ENCODE measurements at places on chromosomes 7 and 10.
A peak's percentile ranks its signal among the peaks of the same experiment; 100 is the strongest.

DNA sequence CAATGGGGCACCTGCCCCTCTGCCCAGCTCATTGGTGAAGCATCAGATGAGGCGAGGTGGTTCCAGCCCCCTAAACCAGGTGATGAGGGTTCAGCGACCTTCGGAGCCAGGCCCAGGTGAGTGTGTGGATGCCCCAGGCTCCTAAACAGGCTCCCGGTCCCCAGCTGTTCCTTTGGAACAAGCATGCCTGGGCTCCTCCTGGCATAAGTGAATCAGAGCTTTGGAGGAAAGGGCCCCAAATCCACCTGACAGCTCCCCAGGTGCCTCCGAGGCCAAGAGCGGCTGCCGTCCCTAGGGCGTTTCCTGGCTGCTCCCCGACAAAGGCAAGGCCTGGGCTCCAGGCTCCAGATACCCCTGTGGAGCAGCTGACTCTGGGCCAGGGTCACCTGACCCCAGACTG is 61.3 kb downstream of the YKT6 start:
- peaks cover 58% of the 10 kb centered on the region for H3K4me1 ChIP-seq
- no peaks in the 10 kb centered on the region for H3K27me3 ChIP-seq
- peak overlapping the region; percentile 6 for H3K27ac ChIP-seq
- no peak overlapping the region for H3K4me3 ChIP-seq

DNA sequence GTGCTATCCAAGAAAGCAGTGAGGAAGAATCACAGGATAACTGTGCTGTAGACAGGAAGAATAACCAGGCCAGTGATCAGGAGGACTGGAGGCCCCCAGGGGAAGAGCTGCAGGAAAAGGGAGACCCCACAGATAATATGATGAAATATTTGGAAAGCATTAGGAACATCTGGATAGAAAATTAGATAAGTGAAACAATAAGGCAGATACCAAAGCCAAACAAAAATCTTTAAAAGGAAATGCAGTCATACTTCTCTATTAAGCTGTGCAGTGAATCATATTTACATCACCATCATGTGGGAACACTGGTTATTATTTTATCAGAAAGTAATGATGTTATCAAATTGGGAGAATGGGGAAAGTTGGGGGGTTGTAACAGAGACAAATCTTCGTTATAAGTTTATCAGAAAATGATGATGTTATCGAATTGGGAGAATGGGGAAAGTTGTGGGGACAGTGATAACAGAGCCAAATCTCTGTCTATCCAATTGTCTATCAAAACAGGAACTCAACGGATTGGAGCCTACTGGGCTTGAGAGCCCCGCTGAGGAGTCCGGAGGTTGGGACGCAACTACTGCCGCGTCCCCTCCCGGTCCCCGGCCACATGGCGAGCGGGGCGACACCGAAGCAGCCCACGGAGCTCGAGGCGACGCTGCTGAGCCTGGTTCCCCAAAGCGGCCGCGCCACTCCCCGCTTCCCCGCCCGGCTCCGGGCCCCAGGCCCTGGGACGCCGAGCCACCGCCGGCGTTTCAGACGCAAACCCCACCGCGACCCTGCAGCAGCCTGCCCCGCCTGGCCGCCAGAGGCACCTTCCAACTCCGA is 14.0 kb upstream of the RALA start:
- peak; percentile 20 for DNase-seq
- no peaks in the 10 kb centered on the region for H3K27me3 ChIP-seq
- H3K4me3 ChIP-seq = peak overlapping the region; percentile 39
- H3K36me3 ChIP-seq = no peaks in the 10 kb centered on the region
- no peak overlapping the region for H3K27ac ChIP-seq

DNA sequence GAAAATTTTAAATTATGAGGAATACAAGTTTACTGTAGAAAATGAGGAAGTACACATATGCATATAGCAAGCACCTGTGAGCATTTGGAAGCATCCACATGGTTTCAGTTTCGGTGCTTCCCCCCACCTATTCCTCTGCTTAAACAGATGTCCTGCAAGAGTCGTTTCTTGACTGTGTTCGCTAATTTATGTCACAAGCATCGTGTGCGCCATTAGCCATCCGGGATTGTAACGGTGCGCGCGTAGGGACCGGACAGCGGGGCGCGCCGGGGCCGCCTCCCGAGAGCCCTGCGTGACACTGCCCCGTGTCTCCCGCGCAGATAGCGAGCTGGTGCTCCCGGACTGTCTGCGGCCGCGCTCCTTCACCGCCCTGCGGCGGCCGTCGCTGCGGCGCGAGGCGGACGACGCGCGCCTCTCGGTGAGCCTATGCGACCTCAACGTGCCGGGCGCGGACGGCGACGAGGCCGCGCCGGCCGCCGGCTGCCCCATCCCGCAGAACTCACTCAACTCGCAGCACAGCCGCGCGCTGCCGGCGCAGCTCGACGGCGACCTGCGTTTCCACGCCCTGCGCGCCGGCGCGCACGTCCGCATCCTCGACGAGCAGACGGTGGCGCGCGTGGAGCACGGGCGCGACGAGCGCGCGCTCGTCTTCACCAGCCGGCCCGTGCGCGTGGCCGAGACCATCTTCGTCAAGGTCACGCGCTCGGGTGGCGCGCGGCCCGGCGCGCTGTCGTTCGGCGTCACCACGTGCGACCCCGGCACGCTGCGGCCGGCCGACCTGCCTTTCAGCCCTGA is 90.9 kb downstream of the NEURL1 start:
- no peaks in the 10 kb centered on the region for H3K4me1 ChIP-seq
- peaks cover 3% of the 10 kb centered on the region for H3K36me3 ChIP-seq
- H3K4me3 ChIP-seq = peak overlapping the region; percentile 47
- H3K27ac ChIP-seq = no peak overlapping the region
- peak; percentile 39 for DNase-seq
- no peaks in the 10 kb centered on the region for H3K27me3 ChIP-seq

DNA sequence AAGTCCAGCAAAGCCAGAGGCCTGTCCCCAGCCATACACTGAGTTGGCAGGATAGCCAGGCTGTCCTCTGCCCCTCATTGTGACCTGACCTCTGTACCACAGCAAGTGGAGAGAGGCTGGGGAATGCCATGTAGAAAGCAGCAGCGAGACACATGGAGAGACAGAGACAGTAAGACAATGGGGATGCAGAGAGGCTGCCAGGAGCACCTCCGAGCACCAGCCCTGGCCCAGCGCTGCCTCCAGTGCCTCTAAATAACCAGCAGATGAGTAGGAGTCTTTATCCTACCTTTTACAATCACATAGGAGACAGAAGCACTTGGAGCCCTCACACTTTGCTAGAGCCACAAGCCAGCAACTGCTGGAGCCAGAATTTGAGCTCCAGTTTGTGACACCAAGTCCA is 8.1 kb downstream of the GDF2 start:
- DNase-seq = no peak
- H3K27ac ChIP-seq = no peak overlapping the region
- no peaks in the 10 kb centered on the region for H3K36me3 ChIP-seq
- no peaks in the 10 kb centered on the region for H3K27me3 ChIP-seq

GRCh38 chr10:28125701-28126100 is 126.8 kb upstream of the ODAD2 start:
- H3K4me1 ChIP-seq = no peaks in the 10 kb centered on the region
- H3K27ac ChIP-seq = no peak overlapping the region
- H3K27me3 ChIP-seq = no peaks in the 10 kb centered on the region
- H3K4me3 ChIP-seq = no peak overlapping the region
- no peaks in the 10 kb centered on the region for H3K36me3 ChIP-seq
- no peak for DNase-seq

DNA sequence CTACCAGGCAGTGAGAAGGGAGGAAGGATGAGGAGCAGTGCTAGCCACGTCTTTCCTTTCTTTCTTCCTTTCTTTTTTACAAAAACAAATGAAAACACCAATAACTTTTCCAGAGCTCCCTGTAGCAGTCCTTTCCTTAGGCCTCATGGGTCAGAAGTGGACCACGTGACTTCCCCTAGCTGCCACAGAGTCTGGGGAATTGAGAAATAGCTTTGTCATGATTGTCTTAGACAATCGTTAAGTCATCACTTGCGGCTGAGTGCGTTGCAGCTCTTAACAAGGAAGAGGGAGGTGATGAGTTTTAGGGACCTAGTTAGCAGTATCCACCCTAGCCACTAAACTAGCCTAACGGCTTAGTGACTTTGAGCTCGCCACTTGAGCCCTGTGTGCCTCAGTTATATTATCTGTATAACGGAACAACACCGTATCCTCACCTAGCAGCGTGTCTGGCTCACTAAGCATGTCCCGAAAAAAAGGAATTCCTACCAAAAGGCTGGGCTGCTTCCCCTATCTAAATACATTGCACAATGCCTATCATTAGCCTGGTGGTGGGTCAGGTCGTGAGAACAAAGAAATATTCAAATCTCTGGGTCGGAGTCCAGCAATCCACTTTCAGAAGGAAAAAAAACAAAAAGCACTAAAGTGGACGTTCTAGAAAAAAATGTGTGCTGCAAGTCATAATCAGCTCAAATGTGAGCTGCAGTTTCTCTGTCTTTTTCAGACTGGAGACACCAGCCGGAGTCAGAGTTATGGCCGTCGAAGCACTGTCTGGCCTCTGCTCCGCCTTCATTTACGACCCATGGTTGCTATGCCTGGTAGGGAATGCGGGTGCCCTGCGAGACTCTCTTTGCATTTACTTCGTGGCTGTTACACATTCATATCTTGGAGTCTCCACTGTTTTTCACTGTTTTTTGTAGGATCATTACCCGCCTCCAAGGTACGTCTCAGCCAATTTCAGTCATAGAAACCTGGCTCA is 338.5 kb upstream of the FOXK1 start:
- DNase-seq = no peak
- no peak overlapping the region for H3K4me3 ChIP-seq
- no peak overlapping the region for H3K27ac ChIP-seq
- no peaks in the 10 kb centered on the region for H3K27me3 ChIP-seq

DNA sequence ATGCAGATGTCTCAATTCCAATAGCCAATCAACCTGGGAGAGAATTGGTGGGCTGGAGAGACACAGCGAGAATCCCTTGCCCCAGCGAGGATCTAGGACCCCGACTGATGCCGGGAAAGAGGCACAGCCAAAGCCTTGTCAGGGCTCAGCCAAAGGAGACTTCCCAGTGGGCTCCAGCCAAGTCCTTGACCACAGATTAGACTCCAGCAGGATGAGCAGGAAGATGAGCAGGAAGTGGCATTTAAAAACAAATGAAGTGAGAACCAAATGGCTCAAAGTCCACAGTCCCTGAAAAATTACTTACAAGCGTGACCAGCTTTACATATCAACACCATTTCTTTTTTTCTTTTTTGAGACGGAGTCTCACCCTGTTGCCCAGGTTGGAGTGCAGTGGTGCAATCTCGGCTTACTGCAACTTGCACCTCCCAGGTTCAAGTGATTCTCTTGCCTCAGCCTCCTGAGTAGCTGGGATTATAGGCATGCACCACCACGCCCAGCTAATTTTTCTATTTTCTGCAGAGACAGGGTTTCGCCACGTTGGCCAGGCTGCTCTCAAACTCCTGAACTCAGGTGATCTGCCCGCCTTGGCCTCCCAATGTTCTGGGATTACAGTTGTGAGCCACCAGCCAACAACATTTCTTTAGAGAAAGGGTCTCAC is 40.2 kb downstream of the CTBP2 start:
- H3K27me3 ChIP-seq = no peaks in the 10 kb centered on the region
- no peaks in the 10 kb centered on the region for H3K36me3 ChIP-seq
- H3K4me3 ChIP-seq = no peak overlapping the region
- H3K4me1 ChIP-seq = peaks cover 89% of the 10 kb centered on the region

DNA sequence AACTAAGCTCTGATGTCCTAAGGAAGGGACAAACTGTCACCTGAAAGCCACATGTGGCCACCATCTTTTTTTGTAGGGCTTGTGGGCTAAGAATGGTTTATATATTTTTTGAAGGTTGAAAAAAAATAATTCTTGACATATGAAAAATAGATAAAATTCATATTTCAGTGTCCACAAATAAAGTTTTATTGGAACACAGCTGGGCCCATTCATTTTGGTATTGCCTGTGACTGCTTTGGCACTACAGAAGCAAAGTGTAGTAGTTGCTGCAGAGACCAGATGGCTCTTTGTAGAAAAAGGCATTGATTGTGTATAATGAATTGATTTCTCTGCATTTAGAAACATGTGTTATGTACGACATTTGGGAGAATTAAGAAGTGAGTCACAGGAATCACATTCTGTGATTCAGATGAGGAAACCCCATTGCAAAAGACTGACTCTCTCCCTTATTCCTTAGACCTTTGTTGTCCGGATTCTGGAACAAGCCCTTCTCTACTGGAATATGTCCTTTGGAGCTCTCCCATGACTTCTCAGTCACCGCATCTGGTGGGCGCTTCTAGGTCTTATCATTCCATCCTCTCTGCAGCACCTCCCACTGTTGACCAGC is 438.7 kb downstream of the LRMDA start:
- no peaks in the 10 kb centered on the region for H3K4me1 ChIP-seq
- H3K27me3 ChIP-seq = no peaks in the 10 kb centered on the region
- no peak for DNase-seq
- no peaks in the 10 kb centered on the region for H3K36me3 ChIP-seq
- H3K4me3 ChIP-seq = no peak overlapping the region

DNA sequence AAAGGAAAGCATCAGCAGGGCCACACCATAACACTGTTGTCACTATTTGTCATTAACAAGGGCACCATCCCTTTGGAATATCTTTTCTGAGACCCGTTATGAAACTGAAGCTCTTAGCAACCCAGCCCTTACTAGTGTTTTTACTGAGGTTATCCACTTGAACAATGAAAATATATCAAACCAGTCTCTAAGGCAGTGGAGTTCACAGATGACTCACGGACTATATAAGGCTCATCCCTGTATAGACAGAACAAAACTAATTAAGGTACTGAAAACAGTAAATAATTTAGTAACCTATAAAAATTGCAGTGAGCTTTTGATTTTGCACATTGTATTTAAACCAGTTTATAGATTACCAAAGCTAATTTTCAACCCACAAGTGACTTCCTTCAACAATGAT is 196.0 kb downstream of the ELAPOR2 start:
- no peak overlapping the region for H3K4me3 ChIP-seq
- no peak for DNase-seq
- no peaks in the 10 kb centered on the region for H3K27me3 ChIP-seq
- H3K36me3 ChIP-seq = no peaks in the 10 kb centered on the region
- H3K4me1 ChIP-seq = no peaks in the 10 kb centered on the region

DNA sequence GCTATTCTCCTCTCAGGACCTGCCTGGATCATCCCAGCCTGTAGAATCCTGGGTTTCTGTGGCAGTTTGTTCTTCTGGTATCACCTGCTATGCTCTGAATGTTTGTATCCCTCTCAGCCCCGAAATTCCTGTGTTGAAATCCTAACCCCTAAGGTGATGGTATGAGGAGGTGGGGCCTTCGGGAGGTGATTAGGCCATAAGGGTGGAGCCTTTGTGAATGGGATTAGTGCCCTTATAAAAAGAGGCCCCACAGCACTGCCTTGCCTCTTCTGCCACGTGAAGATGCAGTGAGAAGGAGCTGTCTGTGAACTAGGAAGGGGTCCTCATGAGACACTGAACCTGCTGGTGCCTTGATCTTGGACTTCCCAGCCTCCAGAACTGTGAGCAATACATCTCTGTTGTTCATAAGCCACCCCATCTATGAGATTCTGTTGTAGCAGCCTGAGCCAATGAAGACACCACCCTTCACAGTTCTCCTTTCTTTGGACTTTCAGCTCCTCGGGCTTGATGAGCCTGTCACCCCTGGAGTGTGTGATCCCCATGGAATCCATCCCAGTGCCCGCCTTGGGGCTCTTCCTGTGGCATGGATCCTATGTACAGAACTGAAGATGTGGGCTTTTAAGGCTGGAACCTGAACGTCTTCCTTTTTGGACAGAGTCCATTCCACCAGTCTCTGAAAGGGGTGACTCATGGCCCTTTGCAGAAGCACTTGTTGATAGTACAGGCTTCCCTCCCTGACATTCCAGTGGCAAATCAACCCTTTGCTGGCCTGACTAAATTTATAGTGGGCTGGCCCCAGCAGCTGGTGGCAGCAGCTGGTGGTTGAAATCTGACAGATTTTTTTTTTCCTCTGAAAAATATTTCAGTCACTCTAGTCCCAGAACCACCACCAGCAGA is 138.0 kb downstream of the TACC2 start:
- H3K36me3 ChIP-seq = no peaks in the 10 kb centered on the region
- peak overlapping the region; percentile 94 for H3K27ac ChIP-seq
- H3K4me1 ChIP-seq = peaks cover 24% of the 10 kb centered on the region
- H3K27me3 ChIP-seq = no peaks in the 10 kb centered on the region
